RPMI7951 (cell line): ENCODE measurements at places on chromosomes 4 and X.

DNA sequence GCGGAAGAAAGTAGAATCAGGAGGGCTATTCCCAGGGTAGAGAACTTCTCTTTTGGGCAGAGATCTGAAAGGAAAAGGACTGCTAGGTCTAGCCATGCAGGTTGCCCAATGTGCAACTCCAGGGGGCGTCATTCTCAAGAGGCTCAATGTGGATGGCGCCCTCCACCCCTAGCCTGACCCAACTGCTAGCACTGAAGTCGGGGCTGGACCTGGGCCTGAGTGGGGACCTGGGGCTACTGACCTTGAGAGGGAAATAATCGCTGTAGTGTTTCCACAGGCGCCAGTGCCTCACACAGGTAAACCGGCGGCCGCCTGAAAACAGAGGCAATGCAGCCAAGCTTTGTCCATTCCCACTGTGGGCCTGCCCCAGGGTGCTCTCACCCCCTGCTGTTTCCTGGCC, 6.1 kb downstream of the AWAT2 start:
- no peak for DNase-seq

DNA sequence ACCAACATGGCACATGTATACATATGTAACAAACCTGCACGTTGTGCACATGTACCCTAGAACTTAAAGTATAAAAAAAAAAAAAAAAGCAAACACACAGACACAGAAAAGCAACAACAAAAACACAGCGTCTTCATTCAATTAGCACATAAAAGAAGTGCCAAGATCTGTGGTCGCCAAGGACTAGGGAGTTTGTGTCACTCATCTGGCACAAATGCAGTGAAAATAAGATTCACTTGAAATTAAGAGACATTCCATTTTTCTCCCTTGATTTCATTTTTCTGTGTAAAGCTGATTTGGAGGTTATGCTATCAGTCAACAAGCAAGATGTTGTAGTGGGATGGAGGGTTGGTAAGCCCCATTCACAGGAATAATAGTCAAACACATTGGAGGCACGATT, 115.3 kb downstream of the FAT4 start:
- DNase-seq, result no peak

- no peak for DNase-seq
Observed at GRCh38 chr4:23818097-23818885, 71.6 kb downstream of the PPARGC1A start.

- DNase-seq, result no peak
Observed at GRCh38 chrX:100299559-100299958, 110.5 kb downstream of the PCDH19 start.

DNA sequence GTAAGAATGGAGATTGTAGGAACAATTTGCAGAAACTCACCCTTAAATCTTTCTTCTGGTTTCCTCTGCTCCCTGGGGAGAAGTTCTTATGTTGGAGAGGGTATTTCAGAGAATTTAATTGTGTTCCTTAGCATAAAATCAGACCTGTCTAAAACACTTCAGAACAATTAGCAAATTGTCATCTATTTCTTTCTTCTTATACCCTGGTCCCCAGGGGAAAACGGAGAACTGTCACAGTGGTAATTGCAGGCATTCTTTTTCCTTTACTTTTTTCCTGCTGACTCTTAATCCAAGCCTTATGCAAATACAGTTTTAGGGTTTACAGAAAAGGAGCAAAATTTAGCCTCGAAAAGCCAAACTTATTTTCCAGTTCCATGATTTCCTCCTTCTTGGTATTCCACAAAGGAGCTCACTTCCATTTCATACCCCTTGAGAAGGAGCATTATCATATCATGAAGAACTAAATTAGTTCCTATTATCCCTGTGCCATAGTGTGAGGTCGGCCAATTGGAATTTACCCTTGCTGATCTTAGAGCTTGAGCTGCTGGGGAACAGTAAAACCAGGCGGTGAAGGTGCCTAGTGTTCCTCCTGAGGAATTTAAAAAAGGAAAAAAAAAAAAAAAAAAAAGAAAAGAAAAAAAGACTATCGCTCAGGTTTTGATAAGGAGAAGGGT, 173.8 kb downstream of the IL15 start:
- no peak for DNase-seq

GRCh38 chrX:87392369-87392768, 125.2 kb upstream of the KLHL4 start:
- DNase-seq, result no peak

DNA sequence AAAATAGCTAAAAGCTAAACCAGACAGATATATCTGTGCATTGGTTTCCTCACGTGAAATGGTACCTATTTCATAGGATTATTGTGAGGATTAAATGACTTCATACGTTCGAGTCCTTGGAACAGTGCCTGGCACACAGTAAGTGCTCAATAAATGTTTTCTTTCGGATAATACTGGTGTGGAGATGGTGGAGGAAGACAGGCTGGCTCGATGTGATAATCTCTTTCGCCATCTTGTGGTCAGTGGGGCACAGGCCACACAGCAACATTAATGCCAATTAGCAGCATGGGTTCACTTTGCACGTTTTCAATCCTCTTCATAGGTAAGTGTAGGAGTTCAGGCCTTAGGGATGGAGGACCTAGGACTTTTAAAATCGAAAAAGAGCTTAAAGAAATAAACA, 9.3 kb downstream of the PAGE4 start:
- peak; percentile 44 for DNase-seq

DNA sequence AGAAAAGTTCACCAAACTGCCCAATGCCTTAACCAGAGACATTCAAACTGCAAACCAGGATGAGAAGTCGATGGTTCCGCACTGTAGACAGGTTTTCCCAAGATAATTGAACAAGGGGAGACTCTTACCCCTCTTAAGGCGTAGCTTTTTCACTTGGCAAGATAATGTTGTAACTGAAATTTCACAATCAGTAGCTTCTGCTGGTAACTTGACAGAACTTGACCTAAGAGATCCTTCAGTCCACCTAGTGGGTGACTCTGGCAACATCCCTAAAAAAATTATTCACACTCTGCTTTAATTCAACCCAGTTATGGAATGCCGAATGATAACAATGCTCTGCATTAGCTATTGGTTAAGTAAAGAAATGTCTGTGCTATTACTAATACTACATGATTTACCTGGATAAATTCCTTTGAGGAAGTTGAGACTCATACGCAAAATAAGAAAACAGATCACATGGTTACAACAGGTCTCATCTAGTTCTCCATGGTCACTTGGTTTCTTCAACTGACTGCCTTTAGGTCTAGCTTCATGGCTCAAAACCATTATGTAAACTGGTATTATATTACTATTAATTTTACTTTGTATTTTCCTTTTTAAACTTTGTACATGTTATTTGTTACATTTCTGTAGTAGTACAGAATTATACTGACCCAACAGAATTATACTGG, 9.1 kb downstream of the ELF2 start:
- DNase-seq, result peak; percentile 37

- DNase-seq, result peak; percentile 74
Observed at GRCh38 chrX:151984328-151984727, 9.9 kb upstream of the GABRE start.

- DNase-seq, result no peak
Observed at GRCh38 chr4:1245481-1246051, 3.4 kb downstream of the CTBP1 start.
